Stimulated activated CD8-positive, alpha-beta memory T cell treated with anti-CD3 and anti-CD28 coated beads, Interleukin-4, amount 100 ng/mL, for 1 hour (primary cell): ENCODE measurements at places on chromosomes 4 and X.

- DNase-seq, result no peak
Observed at GRCh38 chr4:141658309-141658708, 21.9 kb downstream of the IL15 start.

- DNase-seq, result no peak
Observed at GRCh38 chrX:118679290-118679689, 48.1 kb upstream of the IL13RA1 start.

- DNase-seq, result no peak
Observed at GRCh38 chr4:128232719-128233118, 54.9 kb downstream of the PGRMC2 start.

- DNase-seq, result no peak
Observed at GRCh38 chr4:39745920-39746319, 48.0 kb downstream of the UBE2K start.

DNA sequence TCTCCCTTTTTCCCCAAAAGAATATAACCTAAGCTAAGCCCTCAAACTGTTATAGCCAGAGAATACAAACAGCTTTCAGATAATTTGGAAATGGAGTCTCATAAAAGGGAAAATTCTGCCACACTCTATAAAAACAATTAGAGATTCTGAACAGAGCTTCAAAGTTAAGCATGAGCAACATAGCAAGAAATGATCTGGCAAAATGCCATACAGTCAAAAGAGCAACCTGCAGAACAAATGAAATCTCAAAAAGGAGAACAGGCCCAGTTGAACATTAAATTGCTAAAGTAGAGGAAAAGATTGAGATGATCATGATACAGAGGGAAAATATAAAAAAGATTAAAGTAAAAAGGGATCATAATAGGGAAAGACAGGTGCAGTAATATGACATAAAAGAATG, 250.5 kb downstream of the TLL1 start:
- no peak for DNase-seq

DNA sequence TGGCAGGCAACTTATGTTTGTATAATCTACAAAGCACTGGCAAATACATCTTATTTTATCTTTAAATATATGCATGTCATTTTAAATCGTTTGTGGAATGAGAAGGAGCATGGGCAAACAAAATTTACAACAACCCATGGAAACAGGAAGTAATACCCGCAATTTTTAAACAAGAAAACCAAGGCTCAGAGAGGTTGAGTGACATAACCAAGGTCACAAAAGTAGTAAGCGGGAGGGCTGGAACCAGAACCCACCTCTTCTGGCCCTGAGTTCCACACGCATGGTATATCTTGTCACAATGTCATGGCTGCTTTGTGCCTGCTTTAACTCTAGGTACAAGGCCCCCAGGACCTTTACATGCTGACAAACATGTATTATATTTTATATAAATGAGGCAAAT, 52.9 kb downstream of the SLC7A11 start:
- no peak for DNase-seq

DNA sequence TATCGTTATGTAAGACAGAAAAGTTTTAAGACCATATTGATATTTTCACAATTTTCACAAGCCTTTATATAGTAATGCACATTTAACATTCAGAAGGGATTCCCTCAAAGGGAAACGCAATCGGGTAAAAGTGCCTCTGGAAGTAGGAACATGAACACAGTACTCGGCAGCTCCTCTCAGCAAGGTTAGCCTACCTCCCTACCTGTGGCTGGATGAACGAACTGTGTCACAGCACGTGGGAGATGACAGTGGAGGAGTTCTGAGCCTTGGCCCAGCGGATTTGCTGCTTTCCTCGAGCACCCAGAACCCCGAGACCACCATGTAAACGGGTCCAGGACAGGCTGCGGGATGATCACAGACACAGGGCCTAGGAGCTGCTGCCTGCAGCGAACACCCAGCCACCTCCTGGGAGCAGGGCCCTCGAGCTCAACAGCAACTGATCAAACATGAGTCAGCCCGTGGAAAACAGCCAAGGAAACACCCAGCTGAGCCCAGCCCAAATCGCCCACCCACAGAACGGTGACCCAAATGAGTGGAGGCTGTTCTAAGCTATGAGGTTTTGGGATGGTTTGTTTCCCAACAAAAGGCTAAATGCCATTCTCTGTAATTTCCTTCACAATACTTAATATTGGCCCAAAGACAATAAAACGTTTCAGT, 30.4 kb downstream of the FAT1 start:
- DNase-seq, result no peak

GRCh38 chr4:21879187-21879586, 69.4 kb downstream of the KCNIP4 start:
- no peak for DNase-seq

GRCh38 chr4:147938496-147938895, 206.6 kb downstream of the ARHGAP10 start:
- no peak for DNase-seq

DNA sequence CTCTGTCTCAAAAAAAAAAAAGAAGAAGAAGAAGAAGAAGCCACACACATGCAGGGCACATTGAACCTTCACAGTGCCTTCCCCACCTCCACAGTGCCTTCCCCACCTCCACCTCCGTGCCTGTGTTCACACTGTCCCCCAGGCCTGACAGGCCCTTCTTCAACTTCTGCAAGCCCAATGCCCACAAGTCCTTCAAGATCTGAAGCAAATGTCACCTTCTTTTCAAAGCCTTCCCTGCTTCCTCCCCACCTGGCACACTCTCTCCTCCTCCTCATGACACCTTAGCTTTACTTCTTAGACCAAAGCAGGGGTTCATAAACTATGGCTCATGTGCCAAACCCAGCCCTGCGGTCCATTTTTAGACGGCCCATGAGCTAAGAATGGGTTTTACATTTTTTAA, 19.9 kb downstream of the ELF4 start:
- no peak for DNase-seq
